Esophagus mucosa (tissue), 1 donor: ENCODE measurements at places on chromosomes 11 and 22. TPM values are rescaled to one million over a fixed set of nuclear protein-coding genes. Genes with fewer than 3 reads are reported as not detected.
A peak's percentile ranks its signal among the peaks of the same experiment; 100 is the strongest.

The CCDC88B gene
- 4.5 TPM for total RNA-seq

The DLG2 gene
- 6.3 TPM for total RNA-seq

The APOBEC3F gene
- 3.1 TPM for total RNA-seq

The OTOG gene
- total RNA-seq: not detected

The APOA5 gene
- total RNA-seq: not detected

The PKNOX2 gene
- total RNA-seq: 0.28 TPM

The SMTNL1 gene
- not detected for total RNA-seq

The DKK3 gene
- 21.2 TPM for total RNA-seq

The RFPL1 gene
- not detected for total RNA-seq

The SYT13 gene
- total RNA-seq: not detected

The OR10G6 gene
- total RNA-seq: not detected

- no peak for ATAC-seq
Observed at GRCh38 chr22:44217346-44217745, 36.6 kb downstream of the PARVG start.

- ATAC-seq: peak; percentile 90
Observed at GRCh38 chr11:47296045-47296444, 26.1 kb downstream of the MADD start.

- ATAC-seq: no peak
Observed at GRCh38 chr22:42586381-42586780, 28.3 kb downstream of the POLDIP3 start.

DNA sequence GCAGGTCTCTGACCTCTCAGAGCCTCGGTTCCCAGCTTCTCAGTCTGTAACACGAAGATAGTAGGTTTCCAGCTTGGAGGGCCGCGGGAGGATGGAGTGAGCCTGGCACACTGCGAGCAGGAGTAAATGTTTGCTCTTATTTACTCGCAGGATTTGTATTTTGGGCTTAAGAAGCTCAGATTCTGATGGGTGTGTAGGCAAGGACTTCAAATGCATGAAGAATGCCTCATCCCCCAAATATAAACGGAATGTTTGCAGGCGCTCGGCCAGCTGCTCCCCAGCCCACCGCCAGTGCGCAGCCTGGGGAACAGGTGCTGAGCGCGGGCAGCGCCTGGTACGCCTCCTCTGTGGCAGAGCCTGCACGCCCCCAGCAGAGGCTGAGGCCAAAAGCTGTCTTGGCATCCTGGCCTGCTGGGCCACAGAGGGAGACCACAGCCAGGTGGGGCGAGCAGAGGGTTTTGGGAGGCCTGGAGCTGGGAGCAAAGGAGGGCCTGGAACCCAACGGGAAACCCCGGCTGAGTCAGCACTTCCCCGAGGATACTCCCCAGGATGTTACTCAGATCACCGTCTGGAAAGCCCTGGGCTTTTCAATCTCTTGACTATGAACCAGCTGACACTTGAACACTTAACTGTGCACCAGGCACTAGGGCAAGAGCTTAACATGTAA is 9.4 kb downstream of the EHD1 start:
- peak; percentile 71 for ATAC-seq

GRCh38 chr11:47257517-47258316 is at the start of gene NR1H3:
Gene NR1H3, plus strand, starts transcription at chr11:47257996. Its CDS starts 1,221 bp downstream, at chr11:47259217.
- peak; percentile 37 for ATAC-seq

GRCh38 chr11:44840085-44840478 is 110.6 kb downstream of the TP53I11 start:
- ATAC-seq: no peak

DNA sequence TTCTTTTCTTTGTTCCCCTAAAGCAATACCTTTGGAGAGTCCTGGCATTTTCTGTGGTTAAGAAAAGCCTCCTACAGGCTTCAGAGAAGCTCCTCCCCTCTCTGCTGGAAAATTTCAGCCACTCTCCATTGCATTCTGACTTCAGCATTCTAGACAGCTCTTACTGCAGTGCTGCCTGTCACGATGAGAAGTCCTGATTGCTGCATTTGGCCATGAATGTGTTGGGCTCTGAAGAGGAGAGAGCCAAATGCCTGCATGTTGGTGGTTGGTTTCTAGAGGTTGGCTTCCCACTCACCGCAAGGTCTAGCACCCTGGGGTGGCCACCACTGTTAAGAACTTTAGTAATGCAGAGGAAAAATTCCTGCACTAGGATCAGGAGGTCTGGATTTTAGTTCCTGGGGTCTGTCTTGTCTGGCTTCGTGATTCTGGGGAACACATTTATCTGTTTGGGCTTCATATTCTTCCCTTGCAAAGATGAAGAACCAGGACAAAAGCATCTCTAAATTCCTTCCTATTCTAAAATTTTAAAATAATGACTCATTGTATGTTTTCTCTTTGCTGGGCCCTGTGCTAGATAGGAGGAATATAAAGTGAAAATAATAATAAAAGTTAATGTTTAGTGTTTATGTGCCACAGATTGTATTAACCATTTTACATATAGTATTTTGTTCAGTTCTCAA is 38.1 kb downstream of the COA4 start:
- ATAC-seq: no peak
